ENCODE measurements at places on chromosomes 13 and 19. TPM values are rescaled to one million over a fixed set of nuclear protein-coding genes. Genes with fewer than 3 reads are reported as not detected.

Gene ICAM5
- 3.7 TPM for total RNA-seq

Gene BCAM
- 24.2 TPM for total RNA-seq

Gene RFPL4A
- not detected for total RNA-seq

Gene VPS36
- 13.8 TPM for total RNA-seq

Gene PTGIR
- 0.18 TPM for total RNA-seq

Gene SLAIN1
- total RNA-seq: 17.5 TPM

Gene NOVA2
- total RNA-seq: 0.35 TPM
